ENCODE measurements at places on chromosomes 16 and 17.

GRCh38 chr17:81927152-81927652, 333 bp downstream of the MAFG start:
- no peak for DNase-seq

- no peak for DNase-seq
Observed at GRCh38 chr16:4659363-4660353, 33.7 kb upstream of the NUDT16L1 start.

GRCh38 chr16:52573365-52574299, 26.7 kb upstream of the TOX3 start:
- no peak for DNase-seq

DNA sequence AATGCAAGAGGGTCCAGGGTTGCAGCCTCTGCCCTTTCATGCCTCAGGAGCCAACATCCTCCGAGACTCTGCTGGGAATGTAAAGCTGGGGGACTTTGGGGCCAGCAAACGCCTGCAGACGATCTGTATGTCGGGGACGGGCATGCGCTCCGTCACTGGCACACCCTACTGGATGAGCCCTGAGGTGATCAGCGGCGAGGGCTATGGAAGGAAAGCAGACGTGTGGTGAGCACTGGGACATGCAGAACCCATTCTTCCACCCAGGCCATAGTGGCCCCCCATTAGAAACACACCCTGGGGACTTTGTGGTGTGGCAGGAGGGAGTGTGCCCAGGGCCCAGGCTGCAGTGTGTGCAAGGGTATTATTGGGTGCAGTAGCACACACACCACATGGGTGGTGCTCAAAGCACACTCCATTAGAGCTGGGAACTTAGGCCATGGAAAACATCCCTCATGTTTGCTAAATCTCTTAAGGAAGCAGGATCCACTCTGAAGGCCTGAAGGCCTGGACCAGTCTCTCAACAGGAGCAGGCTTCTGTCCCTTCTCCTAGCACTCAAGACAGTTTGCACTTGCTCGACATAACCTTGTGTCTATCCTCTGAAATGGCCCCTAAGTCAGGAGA, 7.6 kb downstream of the LIMD2 start:
- no peak for DNase-seq

GRCh38 chr17:48843187-48843900, 12.5 kb downstream of the CALCOCO2 start:
- no peak for DNase-seq

GRCh38 chr16:87323727-87324410, 6.7 kb upstream of the C16orf95 start:
- DNase-seq, result no peak
